ENCODE measurements at places on chromosomes 2 and 18.

GRCh38 chr18:1751249-1751648 lies 820.1 kb downstream of the METTL4 start:
- DNase-seq, result no peak

DNA sequence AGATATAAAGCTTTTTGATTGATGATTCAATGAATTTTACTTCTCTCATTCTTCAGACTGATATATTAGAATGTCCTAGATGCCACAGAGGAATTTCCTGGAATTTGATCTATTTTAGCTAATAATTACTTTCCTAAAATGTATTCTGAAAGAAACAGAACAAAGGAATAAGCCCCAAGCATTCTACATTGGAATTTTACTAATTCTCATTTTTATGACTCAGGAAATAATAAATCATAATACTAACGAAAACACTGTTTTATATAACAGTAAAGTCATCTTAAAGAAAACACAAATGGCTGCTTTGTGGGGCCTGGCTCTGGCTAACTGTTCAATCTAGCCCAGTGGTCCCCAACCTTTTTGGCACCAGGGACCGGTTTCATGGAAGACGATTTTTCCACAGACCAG lies 68.6 kb upstream of the LPIN2 start:
- DNase-seq, result no peak

DNA sequence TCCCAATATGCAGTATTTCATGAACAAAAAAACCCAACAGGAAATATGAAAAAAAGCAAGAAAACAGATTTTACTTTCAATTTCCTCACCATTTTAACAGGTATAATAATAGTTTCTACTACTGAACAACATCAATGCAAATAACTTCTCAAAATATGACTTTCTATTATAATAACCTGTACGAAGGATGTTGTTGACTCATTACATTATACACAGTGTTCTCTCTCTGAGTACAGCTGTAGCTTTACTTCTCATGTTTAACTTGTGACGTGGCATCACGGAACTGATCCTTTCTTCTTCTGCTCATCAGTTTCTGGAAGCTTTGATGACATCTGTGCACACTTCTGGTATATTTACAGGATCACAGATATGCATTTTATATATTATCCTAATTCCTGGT lies 40.0 kb downstream of the FAM228A start:
- DNase-seq, result no peak

- no peak for DNase-seq
Measured at GRCh38 chr18:13447621-13448334, 229.2 kb downstream of the LDLRAD4 start.

DNA sequence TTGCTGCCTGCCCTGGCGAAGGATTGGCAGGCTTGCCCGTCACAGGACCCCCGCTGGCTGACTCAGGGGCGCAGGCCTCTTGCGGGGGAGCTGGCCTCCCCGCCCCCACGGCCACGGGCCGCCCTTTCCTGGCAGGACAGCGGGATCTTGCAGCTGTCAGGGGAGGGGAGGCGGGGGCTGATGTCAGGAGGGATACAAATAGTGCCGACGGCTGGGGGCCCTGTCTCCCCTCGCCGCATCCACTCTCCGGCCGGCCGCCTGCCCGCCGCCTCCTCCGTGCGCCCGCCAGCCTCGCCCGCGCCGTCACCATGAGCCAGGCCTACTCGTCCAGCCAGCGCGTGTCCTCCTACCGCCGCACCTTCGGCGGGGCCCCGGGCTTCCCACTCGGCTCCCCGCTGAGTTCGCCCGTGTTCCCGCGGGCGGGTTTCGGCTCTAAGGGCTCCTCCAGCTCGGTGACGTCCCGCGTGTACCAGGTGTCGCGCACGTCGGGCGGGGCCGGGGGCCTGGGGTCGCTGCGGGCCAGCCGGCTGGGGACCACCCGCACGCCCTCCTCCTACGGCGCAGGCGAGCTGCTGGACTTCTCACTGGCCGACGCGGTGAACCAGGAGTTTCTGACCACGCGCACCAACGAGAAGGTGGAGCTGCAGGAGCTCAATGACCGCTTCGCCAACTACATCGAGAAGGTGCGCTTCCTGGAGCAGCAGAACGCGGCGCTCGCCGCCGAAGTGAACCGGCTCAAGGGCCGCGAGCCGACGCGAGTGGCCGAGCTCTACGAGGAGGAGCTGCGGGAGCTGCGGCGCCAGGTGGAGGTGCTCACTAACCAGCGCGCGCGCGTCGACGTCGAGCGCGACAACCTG lies at the start of gene DES:
Gene DES, plus strand, starts transcription at position 223 of the 857 bp plus-strand sequence. Its CDS starts 86 bp downstream, at position 309.
- DNase-seq, result no peak

DNA sequence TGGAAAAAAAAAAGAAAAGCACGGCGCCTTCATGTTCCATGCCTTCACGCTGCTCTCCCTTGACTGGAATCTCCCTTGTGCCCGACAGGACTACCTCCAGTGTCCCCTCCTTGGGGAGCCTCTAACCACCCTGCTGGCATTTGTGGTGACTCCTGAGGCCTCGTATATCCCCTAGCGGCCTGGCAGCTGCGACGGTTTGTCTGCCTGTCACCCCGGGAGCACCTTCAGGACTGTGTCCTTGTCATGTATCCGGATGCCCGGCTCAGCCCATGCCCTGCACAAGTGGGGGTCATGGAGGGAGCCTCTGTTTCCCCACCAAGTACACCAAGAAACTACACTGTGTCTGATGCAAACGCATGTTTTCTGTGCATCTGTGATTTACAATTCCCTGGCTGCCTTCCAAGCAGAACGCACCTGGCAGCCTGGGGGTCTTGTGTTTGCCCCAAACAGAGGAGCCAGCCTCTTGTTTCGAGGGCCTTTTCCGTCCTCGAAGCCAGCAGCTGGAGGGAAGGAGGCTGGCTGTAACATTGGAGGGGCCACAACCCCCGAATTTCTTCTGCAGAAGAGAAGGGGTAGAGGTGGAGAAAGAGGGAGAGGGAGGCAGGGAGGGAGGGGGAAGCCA lies 18.9 kb downstream of the TWIST2 start:
- DNase-seq, result no peak

- no peak for DNase-seq
Measured at GRCh38 chr2:181143790-181144300, 163.4 kb downstream of the UBE2E3 start.

- DNase-seq, result no peak
Measured at GRCh38 chr2:134123332-134123731, 130.5 kb upstream of the MGAT5 start.

DNA sequence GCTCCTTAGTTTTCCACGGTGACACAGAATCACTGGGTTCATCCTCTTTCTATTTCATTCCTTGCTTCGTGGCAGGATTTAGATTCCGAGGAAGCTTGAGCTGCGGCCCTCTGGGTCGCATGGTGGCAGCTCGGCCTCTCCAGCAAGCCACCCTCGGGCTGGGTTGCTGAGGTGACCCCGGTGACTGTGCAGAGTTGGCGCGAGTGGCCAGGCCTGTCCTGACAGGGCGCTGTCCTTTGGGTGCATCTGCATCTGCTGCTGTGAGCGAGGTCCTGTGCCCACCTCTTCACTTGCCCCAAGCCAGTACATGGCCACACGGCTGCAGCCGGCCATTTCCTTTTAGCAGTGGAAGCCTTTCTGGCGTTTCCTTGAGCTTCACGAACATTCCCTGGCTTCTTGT lies 21.8 kb downstream of the PRELID3A start:
- no peak for DNase-seq

GRCh38 chr2:12440731-12441130 lies 276.0 kb upstream of the TRIB2 start:
- DNase-seq, result no peak

DNA sequence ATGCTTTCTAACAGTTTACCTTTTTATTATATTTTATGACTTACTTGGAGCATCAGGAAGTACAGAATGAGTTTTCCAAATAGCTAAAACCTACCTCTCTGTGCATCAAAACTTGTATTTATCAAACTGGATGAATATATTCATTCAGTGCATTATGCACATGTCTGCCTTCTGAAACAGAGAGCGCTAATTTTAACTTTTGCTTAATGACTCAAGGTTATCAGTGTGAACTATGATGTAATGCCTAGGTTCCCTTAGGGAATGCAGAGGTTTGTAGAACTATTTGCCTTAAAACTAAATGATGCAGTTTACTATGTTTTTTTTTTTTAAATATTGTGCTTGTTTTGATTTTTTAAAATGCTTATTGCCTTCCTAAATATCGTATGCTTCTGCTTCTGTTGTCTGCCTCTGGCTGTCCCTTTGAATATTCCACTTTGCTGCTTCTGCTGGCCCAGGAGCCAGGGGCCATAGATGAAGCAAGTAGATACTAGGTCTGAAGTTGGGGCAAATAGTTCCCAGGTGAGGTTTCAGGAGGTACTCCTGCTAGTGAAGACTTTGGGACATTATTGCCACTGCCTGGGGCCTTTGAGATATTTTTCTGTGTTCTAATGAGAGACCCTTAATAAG lies 16.5 kb downstream of the TMEM178A start:
- no peak for DNase-seq

DNA sequence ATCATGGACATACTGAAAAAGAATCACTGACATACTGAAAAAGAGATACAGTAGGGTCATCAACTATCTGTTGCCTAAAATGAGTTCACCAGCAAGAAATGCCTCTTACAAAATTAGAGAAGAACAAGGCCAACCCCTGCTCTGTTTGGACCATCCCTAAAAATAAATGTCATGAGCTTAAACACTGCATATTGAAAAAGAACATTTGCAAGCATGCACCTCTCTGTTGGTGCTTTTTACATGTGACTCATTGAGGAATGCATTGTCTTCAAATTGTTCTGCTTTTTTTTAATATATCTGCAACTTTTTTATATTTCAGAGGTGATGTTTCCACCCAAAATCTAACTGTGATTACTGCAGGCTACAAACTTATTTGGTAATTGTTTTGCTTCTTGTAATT lies 233.9 kb upstream of the LRATD1 start:
- no peak for DNase-seq

DNA sequence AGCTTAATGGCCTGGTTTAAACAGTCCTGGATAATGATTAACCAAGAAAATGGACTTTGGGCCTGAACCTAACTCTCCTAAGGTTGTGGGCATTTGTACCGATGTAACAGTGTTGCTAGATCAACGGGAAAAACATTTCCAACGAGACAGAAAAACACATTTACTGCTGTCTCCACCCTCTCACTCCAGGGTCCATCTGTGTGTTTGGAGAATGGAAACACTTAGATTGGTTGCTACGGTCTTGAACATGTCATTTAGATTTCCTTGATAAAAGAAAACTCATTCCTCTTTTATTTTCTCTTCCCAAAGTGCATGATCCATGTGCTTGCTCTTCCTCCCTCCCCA lies 88.0 kb downstream of the SOCS6 start:
- no peak for DNase-seq

GRCh38 chr2:175687465-175687864 lies 314.6 kb downstream of the LNPK start:
- no peak for DNase-seq

GRCh38 chr2:224999754-225000153 lies 42.5 kb downstream of the DOCK10 start:
- no peak for DNase-seq

DNA sequence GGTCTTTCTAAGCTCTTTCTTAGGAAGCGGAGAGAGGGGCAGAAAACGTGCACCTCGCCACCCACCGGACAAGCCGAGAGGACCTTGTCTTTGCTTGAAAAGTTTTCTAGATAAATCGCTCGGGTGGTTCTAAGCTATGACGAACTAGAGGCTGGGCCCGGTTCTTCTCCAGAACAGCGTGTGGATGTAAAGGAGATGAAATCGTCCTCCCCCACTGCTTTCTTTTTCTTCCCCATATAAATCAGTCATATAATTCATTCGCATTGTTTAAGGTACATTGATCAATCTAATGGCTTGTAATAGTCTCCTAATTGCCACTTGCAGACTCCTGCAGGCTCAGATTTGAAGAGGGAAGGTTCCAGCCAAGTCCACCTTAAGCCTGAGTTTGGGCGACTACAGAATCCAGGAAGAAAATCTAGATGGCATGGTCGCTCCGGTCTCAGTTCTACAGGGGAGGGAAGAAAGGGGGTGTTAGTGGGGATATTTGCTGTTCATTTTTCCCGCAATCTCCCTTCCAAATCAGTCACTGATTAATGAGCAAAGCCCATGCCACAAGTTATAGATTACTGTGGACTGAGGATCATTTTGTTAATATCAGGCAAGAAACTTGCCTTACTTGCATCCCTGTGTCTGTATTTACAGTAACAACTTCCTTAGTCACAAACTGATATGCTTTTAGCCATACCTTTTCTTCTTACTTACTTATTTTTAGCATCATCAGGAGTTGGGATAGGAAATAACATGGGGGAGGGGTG lies 5.6 kb upstream of the SP9 start:
- no peak for DNase-seq

All from activated CD4-positive, alpha-beta T cell treated with anti-CD3 and anti-CD28 coated beads, Interleukin-2, amount 50 U/mL, for 4 hours (primary cell).